Right renal cortex interstitium (tissue), 3 donors: ENCODE measurements at places on chromosomes 3 and 15.
A peak's percentile ranks its signal among the peaks of the same experiment; 100 is the strongest.

DNA sequence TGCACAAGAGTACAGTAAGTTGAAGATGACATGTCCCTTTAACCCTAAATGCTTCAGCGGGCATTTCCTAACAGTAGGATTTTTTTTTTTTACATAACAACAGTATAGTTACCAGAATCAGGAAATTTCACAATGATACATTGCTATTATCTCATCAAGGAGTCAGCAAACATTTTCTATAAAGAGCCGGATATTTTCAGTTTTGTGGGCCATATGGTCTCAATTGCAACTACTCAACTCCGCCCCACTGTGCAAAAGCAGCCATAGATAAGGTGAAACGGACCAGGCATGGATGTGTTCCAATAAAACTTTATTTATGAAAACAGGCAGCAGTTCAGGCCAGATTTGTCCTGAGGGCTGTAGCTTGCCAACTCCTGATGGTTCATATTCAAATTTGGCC lies 130.6 kb downstream of the SMAD6 start:
- DNase-seq = no peak

- DNase-seq = no peak
Observed at GRCh38 chr3:110929816-110930215, 141.8 kb upstream of the NECTIN3 start.

DNA sequence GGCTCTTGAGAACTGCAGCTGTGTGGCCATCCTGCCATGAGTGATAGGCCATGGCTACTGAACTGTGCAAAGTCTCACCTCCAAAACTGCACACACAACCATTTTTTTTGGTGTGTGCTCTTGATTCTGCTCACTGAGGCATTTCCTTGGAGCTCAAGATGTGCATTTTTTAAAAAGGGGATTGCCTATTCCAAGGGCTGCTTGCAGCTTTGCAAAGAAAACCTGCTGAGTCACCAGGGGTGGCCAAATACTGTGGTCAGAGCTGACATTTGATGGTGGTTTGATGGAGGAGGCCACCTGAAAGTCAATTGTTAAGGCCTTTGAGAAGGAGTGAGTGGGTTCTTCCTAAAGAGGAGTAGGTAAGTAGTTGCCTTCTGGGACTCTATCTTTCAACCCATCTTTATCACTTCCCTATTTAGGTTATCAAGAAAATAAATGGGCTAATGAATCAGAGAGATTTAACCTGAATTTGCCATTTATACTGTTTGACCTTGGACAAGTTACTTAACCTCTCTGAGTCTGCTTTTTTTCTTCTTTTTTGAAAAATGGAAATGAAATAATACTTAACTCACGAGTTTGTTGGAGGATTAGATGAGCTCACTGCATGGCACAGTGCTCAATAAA lies 87.9 kb downstream of the CHST2 start:
- DNase-seq = no peak

- DNase-seq = no peak
Observed at GRCh38 chr15:77480859-77481633, 60.4 kb downstream of the HMG20A start.

- DNase-seq = no peak
Observed at GRCh38 chr3:112745567-112746248, 101.0 kb downstream of the CD200R1L start.

DNA sequence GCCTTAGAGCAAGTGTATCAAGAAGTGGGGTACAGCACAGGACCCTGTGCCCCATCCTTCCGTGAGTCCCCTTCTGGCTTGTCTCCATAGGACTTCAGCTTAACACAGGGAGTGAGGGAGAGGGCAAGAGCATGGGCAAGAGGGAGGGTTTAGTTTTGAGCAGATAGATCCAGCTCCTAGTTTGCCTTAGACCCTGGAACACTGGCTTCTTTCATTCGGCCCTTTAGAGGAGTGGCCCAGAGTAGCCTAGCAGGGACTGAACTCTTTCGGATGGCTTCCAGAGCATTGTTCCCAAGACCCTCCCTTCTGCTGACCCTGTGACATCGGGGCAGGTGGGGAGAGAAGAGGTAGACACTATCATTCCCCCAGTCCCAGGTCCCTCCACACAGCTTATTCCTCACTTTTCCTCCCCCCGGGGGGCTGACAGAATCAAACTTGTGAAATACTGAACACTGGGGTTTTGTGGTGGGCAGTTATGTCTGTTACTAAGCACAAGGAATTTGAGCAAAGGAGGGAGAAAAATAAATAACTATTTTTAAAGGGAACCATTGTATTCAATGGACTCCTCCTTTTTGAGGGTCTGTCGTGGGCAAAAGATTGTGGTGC lies 289.6 kb upstream of the C2CD4B start:
- no peak for DNase-seq

- DNase-seq = no peak
Observed at GRCh38 chr3:174776123-174776522, 83.0 kb upstream of the NAALADL2 start.

DNA sequence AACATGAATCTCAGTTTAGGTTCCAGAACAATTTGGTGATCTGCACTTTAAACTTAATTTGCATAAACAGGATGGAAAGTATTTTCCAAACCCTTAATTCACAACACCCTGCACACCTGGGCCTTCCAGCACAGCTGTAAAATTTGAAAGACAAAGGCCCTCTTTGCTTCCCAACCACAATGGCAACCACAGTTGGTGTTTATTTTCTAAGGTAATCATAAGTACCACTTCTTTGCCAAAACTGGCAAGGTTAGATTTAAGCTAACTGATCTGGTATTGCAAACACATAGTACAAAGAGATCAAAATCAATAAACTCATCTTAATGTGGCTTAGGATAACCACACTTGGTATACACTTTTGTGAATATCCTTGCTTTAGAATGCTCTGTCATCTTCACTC lies 4.1 kb downstream of the LRIG1 start:
- DNase-seq = no peak

DNA sequence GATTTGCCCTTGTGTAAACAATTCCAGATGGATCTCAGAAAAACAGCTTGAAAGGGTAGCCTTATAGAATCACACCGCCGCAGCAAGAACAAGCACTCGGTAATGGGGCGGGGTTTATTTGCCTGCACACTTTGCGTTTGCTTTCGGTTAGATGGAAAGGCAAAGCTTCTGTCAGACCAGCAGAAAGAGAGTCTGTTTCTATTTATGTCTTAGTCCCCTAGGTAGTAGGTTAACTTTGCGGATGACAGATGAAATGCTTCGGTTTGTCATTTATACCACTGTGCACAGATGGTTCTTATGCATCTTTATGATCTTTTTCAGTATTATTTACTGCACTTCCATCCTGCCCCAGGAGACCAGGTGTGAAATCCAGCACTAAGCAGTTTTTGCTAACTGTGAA lies 62.2 kb downstream of the PYDC2 start:
- DNase-seq = peak; percentile 6

DNA sequence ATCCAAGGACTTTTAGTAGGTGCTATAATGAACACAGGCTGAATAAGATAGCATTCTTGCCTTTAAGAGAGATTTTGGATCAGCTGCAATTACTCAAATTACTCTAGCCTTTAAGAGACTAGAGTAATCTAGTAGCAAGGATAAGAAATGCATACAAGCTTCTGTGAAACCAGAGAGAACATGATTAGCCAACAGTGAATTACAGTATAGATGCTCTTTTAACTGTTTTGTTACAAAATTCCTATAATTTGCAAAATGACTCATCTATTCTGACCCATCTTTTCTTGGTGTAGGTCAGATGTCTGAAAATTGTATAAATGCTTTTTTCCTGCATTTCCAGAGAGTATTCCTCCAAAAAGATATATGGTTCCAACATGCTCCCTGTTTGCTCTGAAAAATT lies 66.9 kb downstream of the CEP63 start:
- no peak for DNase-seq

DNA sequence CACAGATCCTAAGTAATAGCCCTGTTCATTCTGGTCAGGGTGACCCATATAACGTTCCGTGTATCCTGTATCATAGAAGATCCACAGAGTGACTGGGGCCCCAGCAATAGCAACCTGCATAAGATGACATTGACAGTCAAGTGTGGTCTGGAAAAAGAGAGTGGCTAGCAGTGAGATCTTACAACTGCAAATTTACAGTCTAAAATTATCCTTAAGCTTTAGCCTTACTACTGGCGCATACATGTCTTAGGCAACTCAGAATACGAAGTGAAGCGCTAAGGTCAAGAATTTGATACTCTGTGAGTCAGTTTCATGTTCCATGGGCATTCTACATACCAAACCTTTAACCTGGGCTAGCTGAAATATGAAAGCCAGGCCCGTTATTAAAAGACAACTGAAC lies 29.2 kb upstream of the IGDCC4 start:
- DNase-seq = no peak

DNA sequence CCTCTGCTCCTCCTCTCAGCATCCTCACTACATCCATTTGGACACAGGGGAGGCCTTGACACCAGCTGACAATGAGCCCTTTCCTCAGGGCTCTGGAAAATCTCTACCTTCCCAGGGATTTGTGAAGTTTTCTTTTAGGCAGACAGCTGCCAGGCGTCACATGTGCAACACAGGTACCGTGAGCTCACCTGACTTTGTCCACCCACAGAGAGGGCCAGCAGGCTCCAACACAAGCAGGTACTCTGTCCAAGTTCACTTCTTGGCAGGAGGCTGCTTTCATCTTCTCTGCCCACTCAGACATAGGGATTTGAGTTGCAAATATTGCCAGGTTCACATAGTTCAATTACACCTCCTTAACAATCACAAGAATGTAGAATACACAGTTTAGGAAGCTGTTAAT lies 15.3 kb upstream of the MINAR1 start:
- DNase-seq = no peak

- no peak for DNase-seq
Observed at GRCh38 chr15:69536726-69537512, 84.3 kb downstream of the RPLP1 start.

DNA sequence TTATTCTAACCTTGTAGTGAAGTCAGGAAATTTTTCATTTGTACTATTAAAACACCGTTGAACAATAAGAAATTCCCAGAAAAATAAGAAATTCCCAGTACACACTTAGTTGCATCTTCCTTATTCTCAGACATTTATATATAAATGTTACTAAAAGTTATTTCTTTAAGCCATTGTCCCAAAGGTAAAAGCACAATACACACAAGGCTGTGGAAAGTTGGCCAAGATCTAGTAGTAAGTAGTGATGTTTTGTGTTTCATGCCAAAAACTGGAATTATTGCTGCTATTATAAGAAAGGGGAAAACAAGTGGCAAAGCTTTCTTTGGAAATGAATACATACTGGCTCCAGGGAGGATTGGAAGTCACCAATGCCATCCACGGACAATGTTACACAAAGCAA lies 802.5 kb upstream of the DPPA4 start:
- no peak for DNase-seq

GRCh38 chr3:97885931-97886824 lies 64.4 kb downstream of the CRYBG3 start:
- no peak for DNase-seq

GRCh38 chr15:69337138-69337537 lies 38.4 kb downstream of the PAQR5 start:
- DNase-seq = no peak

DNA sequence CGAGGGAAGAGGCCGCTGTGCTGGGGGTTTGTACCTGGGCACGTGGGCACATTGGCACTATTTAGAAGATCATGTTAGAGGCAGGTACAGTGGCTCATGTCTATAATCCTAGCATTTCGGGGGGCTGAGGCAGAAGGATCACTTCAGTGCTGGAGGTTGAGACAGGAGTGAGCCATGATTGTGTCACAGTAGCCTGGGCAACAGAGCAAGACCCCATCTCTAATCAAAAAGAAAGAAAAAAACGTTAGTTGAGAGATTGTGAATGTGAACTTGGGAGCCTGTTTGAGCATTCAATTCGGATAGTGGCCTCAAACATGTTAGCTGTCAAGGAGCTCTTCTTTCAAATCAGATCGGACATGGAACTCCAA lies 36.6 kb downstream of the IDH2 start:
- DNase-seq = no peak

DNA sequence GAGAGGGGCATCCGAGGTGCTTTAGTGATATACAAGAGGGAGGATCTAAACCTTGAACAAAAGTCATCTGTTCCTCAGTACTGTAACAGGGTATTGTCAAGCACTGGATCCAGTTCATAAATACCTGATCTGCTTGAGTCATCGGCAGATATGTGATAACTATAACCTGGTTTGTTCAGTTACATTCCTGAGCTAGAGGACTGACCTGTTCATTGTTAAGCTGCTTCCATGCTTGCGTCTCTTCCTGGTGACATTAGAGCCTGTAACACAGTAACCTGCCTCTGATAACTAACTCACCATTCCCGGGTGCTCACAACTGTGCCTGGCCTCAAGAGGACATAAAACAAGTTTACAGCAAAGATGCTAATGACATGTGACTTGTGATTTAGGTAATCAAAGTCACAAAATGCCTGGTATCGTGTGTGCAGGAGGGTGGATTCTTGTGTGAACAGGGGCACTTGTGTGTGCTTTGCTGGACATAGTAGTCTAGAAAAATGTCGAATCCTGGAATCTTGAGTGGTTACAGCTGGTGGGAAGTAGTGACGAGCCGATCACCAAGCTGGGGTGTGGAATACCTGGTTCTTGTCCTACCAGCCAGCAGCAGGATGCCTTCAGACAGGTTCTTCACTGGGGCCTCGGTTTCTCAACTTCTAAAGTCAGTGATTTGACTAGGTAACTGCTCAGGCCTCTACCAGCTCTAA lies 30.9 kb upstream of the POLR2M start:
- no peak for DNase-seq

DNA sequence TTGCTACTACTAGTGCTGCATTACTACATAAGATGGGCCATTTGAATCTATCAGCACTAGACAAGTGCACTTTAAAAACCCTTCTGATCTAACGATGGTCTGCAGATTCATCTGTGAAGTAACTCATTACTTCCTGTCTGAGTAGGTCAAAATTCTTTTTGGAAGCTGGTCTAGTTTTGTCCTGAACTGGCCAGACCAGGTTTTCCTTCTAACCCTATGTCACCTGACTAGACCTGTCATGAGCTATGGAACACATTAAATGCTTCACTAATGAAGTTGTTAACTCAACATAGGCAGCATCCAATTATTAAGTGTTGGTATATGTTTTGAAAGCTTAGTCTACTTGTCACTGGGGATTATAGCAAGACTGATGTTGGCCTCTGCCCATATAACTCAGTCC lies 10.1 kb upstream of the RBM5 start:
- no peak for DNase-seq

DNA sequence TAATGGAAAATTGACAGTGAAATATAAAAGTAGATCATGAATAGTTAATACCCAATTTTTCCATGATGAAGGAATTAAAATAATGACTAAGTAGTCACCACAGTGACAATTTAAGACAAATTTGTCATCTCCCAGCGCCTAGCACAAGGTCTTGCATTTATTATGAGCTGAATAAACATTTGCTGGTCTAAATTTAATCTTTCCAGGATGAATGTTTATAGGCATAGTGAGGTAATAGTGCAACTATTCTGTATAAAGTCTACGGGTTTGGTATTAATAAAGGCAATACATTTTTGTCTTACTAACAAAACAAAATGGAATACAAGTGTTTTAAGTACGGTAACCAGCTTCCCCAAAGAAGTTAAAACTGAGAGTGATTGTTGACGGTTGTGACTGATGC lies 209.3 kb downstream of the CD47 start:
- DNase-seq = no peak

DNA sequence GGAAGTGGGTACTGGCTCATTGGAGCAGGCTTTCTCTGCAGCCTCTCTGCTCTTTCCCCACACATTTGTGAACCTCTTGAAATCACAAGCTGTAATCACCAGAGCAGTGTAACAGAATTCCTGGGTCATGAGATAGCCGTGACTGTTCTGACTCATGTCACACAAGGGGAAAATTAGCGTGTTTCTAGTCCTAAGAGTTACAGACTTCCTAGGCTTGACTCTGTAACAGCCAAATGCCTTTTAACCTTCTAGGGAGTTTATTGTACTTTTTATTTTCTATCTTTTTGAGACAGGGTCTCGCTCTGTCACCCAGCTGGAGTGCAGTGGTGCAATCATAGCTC lies 54.7 kb upstream of the TRAK1 start:
- DNase-seq = no peak
